Stimulated activated CD4-positive, alpha-beta T cell treated with anti-CD3 and anti-CD28 coated beads, Interleukin-1b, Interleukin-23, amount 100 ng/mL, for 1 hour (primary cell): ENCODE measurements at places on chromosomes 12 and 14.

DNA sequence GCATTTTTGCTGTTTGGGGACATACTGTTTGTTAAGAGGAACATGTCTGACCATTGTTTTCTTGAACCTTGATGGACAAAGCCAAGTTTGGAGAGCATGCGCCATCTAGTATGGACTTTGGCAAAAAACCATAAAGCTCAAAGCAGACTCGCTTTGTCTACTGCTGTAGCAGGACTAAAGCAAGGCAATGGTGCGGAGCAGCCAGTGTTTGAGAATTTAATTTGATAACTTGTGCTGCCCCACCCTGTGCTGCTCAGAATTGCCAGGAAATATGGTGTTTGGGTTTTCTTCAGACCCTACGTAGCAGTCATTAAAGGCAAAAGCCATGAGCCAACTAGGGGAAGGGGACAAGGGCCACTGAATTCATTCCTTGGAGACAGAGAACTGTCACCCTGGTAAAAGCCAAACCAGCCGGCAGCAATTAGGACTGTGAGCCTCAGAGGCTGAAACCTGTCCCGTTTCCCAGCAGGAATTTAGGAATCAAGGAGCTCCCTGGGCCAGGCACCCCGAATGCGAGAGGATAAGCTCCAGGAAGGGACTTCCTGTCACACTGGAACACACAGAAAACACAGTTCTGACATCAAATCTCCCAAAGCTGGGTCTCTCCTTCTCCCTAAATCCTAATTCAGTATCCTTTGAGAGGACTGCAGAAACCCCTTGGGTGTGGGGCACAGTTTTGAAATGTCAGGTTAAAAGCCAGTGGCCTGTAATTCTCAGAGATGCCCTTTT is 1.1 kb downstream of the AVIL start:
- no peak for DNase-seq

DNA sequence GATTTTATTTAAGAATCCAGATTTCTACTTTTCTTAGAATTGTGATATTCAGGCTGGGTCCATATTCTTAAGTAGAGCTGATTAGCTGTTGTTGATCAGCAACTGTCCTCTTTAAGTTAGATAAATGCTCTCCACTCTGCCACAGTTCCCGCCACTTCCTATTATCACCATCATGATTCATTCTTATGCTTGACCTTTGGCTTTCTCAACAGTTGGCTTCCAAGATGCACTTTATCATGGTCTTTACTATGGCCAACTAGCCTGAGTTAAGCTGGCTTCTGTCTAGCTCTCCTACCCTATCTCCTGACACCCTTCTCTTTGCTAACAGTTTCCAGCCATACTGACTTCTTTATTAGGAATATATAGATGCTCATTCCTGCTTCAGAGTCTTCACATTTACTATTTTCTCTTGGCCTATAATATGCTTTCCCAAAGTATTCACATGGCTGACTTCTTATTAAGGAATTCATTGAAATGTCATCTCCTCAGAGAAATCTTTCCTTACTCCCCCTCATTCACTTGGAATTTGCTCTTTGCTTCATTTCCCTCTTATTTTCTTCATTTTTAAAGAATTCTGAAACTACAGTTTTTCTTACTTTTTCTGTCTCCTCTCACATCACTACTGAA is 149.0 kb upstream of the IGF1 start:
- no peak for DNase-seq

DNA sequence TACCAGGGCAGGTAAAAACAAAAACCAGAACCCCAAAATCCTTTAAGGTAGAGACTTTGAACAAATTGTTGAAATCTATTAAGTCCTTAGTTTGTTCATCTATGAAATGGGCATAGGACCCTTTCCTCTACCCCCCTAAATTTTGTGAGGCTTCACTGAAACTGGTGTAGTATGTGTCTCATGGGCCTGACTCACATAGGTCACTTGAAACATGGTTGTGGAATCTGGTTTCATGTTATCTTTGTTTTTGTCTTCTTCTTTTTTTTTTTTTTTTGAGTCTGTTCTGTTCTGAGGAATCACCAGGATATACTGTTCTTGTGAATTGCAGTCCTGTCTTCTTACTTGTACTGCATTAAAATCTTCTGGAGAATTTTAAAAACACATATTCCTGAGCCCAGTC is 202.2 kb downstream of the KTN1 start:
- no peak for DNase-seq

DNA sequence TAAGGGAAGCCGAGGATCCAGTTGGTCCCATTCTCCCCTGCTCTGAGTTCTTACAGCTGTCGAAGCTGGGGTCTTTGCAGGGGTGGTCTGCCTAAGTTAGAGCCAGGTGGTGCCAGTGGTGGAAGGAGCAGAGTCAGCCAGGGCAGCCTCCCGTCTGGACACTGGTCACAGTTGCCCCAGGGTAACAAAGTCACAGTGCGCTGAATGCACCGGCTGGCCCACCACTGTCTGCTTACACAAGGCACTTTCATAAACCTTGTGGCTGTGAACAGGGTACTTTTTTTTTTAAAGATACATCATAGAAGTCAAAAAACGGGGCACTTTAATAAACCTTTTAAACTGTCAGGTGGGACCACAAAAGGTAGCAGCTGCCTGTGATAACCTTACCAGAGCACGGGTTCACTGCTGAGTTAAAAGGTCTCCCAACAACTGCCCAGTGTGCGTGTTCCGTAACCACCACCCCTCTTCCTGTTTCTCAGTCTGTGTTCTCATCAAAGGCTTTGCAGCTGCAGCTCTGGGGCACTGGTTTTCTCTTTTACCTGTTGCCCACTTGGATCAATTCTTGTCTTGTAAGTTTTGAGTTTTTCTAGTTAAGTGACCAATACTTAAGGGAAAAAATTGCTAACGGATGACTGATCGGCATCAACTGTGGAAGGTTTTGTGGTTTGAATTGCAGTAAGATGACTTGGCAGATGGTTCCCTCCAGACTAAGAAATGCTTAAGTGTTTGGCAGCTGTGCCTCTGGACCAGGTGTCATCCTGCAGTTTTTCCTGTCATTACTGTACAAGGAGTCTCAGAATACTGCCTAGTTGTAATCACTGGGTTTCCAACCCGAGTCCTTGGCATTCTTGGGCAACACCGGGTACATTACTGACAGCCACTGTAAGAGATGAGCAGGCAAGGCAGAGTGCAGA is 55.9 kb downstream of the DYNC1H1 start:
- no peak for DNase-seq

GRCh38 chr12:75738486-75738885 is 227.1 kb upstream of the KRR1 start:
- no peak for DNase-seq

GRCh38 chr12:131135786-131136538 is 182.3 kb downstream of the ADGRD1 start:
- no peak for DNase-seq

DNA sequence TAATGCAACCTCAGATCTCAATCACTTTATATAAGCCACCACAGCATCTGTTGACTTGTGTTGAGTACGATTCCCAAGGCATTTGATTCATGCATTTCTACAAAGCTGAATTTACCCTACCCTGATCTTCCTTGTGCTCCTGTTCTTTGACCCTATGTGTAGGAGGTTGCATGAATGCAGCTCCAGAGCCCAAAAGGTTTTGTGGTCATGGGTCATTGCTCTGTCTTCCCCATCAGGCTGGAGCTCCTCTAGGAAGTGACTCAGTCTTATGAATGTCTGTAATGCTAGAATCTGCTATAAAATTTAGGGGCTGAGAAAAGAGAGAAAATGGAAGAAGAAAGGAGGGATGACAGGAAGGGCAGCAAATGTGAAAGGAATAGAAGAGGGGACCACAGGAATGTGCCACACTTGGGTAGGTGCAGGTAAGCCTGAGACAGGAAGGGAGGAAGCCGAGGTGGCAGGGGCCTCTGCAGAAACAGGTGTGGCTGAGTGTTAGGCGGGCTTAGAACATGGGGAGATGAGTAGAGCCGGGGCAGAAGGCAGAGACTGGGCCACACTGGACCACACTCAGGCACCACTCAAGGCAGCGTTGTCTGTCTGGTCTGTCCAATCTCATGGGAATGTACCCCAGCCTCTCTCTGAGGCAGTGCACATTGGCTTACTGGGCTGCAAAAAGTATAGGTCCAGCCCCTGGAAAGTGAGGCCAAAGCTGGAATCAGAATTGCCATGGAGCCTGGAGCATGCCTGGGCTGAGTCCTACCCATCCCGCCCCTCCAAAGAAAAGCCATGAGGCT is 334.1 kb downstream of the BCL11B start:
- DNase-seq, result no peak
